ENCODE measurements at places on chromosomes 7 and 10.

DNA sequence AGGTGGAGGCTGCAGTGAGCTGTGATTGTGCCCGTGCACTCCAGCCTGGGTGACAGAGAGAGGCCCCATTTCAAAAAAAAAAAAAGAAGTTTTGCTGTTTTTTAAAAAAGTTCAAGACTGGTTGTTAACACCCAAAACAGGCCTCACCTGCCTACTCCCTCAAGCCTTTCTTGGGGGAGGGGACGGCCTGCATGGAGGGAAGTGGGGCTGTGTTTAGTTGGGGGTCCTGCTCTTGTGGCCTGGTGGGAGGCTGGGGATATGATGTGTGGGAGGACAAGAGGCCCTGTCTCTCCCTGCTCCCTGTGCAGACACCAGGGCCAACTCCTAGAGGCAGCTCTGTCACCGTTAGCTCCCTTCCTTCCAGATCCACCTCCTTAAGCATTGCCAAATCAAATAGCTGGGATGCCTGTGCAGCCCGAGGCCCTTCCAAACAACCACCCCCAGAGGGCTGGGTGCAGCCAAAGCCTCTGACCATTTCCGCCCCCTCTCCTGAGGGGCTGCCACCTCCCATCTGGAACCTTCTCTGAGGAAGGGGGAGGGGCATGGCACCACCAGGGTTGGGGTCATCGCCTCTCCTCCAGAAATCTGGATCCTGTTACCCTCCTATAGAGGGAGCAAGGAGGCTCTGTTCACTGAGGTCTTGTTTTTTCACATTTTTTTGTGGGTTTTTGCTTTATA, 32.9 kb upstream of the ANKRD2 start:
- peak; percentile 31 for DNase-seq

- DNase-seq = no peak
Measured at GRCh38 chr7:3949242-3949640, 648.2 kb downstream of the SDK1 start.

GRCh38 chr10:16847644-16848043, 30.4 kb upstream of the RSU1 start:
- peak; percentile 65 for DNase-seq

- no peak for DNase-seq
Measured at GRCh38 chr10:110980807-110981206, 61.4 kb downstream of the SHOC2 start.

DNA sequence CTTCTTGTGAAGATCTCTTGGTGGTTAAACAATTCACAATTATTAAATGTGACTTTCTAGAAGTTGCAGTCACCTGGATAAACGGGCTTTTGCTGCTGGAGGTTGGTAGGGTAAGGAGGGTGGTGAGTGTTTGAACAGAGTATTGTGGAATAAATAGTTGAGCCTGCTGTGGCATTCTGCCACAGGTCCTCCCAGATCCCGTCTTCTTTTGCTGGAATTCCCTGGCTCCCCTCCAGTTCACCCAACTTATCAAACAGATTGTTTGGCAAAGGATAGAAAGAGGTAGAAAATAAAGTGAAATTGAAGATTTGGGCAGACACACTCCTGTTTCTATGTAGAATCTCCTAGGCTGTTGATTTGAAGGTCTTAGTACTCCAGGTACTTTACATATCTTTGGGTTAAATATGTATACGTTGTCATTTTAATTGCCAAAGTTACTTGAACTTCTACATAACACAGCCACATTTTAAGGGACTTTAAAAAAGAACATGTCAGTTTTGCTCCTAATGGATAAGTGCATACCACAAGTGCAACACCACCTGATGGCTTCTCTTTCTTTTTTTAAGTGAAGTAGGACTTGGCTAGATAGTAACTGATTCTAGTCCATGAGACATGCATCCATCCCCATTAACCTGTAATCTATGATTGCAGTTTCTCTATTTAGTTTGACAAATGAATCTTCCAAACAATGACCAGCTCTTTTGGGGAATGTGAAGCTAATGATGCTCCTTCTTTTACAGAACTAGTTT, 83.0 kb downstream of the ARL4A start:
- no peak for DNase-seq

- no peak for DNase-seq
Measured at GRCh38 chr10:113541549-113541927, 11.3 kb upstream of the HABP2 start.

- no peak for DNase-seq
Measured at GRCh38 chr10:44930904-44931620, 19.9 kb downstream of the TMEM72 start.

DNA sequence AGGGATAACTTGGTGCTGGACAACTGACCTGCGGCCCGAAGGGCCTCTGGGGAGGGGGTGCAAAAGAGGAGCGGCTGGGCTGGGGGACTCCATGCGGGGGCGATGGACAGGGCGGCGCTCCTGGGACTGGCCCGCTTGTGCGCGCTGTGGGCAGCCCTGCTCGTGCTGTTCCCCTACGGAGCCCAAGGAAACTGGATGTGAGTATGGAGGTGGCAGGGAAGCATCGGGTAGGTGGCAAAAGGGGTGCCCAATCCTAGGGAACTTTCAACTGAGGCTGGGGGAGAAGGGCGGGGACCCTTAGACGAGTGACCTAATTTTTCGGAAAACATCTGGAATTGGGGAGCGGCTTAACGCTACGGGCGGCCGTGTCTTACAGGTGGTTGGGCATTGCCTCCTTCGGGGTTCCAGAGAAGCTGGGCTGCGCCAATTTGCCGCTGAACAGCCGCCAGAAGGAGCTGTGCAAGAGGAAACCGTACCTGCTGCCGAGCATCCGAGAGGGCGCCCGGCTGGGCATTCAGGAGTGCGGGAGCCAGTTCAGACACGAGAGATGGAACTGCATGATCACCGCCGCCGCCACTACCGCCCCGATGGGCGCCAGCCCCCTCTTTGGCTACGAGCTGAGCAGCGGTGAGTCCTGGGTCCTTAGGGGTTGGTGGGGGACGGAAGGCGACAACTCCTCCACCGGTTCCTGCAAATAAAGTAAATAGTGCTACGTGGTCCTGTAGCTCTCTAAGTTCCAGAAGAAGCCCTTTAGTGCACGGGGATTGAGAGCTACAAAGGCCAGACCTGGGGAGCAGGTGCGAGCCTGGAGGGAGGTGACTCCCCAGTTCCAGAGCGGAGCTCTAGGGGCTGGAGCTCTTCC, 622 bp downstream of the WNT16 start:
- DNase-seq = no peak

DNA sequence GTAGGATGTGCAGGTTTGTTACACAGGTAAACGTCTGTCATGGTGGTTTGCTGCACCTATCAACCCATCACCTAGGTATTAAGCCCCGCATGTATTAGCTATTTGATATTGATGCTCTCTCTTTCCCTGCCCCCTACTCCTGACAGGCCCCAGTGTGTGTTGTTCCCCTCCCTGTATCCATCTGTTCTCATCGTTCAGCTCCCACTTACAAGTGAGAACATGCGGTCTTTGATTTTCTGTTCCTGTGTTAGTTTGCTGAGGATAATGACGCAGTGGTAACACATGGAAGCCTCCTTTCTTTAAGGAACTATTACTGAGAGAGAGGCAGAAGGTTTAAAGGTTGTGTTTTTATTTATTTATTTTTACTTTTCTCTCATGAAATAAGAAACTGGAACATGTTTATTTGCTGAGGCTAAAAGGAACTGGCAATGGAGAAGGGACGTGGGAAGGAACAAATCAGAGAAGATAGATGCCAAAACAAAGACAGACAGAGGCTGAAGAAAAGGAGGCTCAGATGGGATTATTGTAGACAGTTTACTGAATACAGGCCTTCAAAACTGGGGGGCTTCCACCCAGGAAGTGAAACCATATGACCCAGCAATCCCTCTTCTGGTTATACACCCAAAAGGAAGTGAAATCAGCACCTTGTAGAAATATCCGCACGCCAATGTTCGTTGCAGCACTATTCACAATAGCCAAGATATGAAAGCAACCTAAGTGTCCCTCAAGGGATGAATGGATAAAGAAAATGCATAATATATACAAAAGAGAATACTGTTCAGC, 556.3 kb downstream of the GRM8 start:
- no peak for DNase-seq

DNA sequence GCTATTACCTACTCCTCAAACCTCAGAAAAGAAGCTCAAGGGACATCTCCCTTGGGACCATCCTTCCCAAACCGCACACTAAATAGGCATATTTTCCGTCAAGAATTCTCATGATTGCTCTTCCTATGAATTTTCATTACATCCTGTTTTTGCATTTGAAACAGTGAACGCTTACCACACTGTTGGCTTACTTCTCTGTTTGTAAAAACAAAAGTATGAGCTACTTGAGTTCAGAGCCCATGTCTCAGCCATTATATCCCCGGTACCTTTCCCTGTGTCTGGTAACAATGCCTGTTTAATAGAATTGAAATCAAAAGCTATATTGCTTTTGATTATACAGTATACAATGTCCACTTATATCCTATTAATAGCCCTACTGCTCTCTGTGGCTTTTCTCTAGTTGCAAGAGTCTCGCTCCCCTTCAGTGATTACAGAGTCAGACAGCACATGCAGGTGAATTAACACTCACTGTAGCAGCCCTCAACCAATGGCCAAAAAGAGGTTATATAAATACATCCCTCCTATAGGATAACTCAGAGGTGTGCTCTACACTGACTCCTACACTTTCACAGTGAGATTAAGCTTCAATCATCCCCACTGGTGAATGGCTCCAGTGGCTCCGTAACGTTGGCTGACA, 264.4 kb downstream of the SORCS1 start:
- no peak for DNase-seq

DNA sequence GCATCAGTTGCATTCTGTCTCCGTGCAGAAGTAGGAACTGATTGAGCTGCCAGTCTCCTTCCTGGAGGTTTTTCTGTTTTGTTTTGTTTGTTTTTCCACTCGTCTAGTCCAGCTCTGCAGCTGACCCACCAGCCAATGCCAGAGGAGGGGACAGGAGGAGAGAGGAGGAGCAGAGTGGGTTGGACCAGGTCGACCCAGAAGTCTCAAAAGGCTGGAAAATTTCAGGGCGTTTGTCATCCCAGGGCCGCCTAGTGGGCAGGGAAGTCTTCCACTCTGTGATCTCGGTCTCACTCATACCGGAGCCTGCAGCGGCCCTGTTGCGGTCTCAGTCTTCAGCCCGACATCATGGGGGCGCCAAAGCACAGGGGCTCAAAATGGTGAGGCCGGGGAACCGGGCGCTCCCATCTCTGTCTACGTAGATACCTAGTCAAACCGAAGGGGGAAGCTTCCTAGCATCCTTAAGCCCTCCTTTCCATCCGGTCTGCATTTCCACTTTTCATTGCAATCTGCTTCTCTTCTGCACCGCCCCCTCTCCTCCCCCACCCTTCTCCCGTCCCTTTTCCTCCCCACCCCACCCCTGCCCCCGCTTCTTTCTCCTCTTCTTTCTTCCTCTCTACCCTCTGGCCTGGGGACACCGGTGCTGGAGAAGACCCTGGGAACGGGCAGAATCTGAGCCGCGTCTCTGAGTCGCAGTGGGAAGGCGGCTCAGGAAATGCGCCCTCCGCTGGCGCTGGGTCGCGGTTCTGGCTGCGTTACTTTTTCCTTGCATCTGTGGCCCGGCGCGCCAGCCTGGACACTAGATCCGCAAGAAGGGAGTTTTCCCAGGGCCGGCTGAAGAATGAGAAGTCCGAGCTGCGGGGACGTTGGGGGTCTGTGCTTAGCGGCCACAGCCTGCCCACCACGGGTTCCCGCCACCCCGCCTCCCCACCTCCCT, 16.2 kb upstream of the PAX2 start:
- no peak for DNase-seq
